ENCODE measurements at places on chromosomes 3 and 15. TPM values are rescaled to one million over a fixed set of nuclear protein-coding genes. Genes with fewer than 3 reads are reported as not detected.

GRCh38 chr15:69357773-69358771 is 56.1 kb upstream of the KIF23 start:
- DNase-seq, result no peak

- DNase-seq, result no peak
Observed at GRCh38 chr3:100891827-100892226, 101.4 kb downstream of the ABI3BP start.

The CYP19A1 gene
- 1.2 TPM for total RNA-seq

The GOLGA8R gene
- 0.82 TPM for total RNA-seq

DNA sequence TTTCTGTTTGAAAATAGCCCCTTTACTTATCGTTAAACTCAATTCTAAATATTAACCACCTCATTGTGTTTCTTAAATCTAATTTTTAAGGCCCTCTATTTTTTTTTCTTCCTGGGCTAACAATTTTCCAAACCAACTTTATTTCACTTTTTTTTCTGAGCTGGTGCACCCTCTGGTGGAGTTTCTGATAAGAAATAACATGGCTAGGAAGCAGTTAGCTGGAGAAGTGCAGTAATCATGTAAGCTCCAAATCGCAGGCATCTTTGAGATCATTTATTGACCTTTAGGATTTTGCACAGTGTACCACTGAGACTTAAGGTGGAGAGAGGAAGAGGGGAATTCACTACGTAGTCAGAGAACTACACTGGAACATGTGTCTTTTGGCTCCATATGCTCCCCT is 6.4 kb downstream of the TMEM207 start:
- no peak for DNase-seq

GRCh38 chr15:28106294-28107110 is 7.4 kb upstream of the OCA2 start:
- DNase-seq, result peak; percentile 48

DNA sequence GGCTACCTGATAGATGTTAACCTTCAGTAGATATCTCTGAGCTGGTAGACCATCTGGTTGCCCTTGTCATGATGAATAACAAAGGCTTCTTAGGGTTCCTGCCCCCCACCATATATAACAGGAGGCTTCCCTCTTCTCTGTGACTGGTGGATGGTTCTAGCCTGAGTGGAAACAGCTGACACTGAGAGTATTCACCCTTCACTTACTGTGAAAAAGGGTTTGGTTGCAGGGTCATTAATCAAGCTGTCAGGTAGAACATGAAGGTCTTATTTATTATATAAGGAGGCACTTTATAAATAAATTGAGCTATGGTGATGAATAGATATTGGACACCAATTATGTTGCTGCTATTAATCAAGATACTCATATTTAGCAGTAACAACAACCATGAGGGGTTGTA is 58.6 kb downstream of the CACNA2D3 start:
- no peak for DNase-seq

DNA sequence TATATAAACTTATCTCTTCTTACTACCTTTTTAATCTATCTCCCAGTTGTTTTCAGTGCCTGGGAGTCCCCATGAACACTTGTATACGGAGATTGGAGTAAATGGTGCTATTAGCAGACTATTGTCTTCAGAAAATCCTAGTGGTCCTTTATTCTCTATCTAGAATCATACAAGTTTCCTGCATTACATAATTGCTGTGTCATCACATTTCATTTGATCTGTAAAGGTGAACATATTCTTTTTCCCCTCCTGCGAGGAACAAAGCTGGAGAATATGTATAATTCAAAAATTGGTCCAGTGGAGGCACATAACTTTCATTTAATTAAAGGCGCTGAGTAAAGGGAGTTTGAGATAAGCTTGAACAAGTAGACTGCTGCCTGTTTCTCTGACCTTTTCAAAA is 324.8 kb downstream of the FEZF2 start:
- DNase-seq, result no peak

The UPK1B gene
- total RNA-seq, result not detected

The AGBL1 gene
- 1.2 TPM for total RNA-seq

- no peak for DNase-seq
Observed at GRCh38 chr3:141112686-141113297, 61.6 kb downstream of the SPSB4 start.

DNA sequence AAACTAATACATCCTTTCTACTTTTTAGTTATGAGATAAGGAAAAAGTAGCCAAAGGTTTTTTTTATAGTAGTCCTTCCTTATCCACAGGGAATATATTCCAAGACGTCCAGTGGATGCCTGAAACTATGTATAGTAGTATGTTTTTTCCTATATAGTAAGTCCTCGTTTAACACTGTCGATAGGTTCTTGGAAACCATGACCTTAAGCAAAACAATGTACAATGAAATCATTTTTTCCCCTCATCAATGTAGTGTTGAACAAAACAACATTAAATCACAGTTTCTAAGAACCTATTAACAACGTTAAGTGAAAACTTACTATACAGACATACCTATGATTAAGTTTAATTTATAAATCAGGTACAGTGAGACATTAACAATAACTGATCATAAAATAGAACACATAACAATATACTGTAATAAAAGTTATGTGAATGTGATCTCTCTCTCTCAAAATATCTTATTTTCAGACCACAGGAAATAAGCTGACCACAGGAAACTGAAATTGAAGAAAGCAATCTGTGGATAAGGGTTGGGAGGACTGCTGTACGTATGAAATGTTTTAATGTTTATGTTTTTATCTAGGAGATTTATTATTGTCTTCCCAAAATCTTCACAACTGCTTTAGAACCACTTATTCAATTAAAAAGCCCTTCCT is 20.6 kb downstream of the COPS2 start:
- no peak for DNase-seq

- no peak for DNase-seq
Observed at GRCh38 chr15:33138000-33138399, 56.5 kb downstream of the FMN1 start.

DNA sequence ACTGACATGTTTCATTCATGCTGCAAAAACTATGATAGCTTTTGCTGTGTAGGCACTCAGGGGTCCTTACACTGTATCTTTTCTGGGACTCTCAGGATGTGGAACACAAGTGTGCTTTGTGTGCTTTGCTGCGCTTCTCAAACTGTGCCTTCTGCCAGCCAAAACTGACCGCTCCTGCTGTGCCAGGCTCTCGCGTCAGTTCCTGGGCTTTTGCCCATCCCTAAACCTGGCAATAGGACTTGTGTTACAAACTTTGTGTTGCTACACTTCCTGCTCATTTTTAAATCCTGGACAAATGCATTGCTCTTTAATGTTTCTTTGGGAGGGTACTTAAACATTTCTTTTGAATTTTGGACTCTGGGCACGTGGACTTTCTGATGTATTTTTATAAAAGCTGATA is 60.3 kb downstream of the DIPK2A start:
- peak; percentile 12 for DNase-seq

DNA sequence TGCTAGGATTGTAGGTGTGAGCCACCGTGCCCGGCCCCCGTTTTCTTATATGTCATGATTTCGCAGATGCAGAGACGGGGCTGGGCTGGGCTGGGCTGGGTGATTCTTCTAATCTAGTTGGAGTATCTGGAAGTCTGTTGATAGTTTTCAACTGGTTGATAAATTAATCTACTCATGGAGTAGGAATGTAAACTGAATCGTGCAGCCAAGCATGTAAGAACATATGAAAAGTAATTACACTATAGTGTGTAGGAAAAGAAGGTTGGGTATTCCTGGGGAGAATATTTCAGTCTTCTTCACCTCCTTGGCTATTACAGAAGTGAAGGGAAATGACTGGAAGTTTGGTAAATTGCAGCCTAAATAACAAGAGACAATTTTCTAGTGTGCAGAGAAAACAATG is 82.6 kb upstream of the MAGI1 start:
- no peak for DNase-seq

The SNX22 gene
- total RNA-seq, result 7.7 TPM

DNA sequence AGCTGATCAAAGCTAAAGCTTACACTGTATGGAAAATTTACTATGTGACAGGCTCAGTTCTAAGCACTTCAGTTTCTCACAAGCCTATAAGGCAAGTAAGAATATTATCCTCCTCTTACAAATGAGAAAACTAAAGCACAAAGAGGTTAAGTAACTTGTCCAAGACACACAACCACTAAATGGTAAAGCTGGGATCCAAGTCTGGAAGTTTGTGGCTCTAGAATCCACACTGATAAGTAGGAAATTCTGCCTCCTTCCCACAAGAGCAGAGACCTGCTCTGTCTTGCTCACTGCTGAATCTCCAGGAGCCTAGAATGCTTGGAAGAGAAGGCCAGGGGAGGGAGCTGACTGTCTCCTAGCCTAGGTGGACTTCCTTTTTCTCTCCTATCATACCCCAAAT is 60.6 kb downstream of the MAGI1 start:
- DNase-seq, result no peak

- no peak for DNase-seq
Observed at GRCh38 chr15:25871403-25871802, 8.3 kb upstream of the ATP10A start.

- DNase-seq, result no peak
Observed at GRCh38 chr3:16370872-16371740, 106.1 kb downstream of the OXNAD1 start.

The TCTA gene
- 11.0 TPM for total RNA-seq

- DNase-seq, result no peak
Observed at GRCh38 chr15:68408971-68409370, 23.0 kb downstream of the ITGA11 start.

GRCh38 chr15:92655178-92655995 is at the start of gene FAM174B:
FAM174B (minus strand) TSS chr15:92655775.
- peak; percentile 62 for DNase-seq

GRCh38 chr3:52887166-52887565 is 10.2 kb downstream of the STIMATE start:
- DNase-seq, result no peak

GRCh38 chr3:97636465-97636864 is 128.1 kb upstream of the ARL6 start:
- DNase-seq, result no peak

DNA sequence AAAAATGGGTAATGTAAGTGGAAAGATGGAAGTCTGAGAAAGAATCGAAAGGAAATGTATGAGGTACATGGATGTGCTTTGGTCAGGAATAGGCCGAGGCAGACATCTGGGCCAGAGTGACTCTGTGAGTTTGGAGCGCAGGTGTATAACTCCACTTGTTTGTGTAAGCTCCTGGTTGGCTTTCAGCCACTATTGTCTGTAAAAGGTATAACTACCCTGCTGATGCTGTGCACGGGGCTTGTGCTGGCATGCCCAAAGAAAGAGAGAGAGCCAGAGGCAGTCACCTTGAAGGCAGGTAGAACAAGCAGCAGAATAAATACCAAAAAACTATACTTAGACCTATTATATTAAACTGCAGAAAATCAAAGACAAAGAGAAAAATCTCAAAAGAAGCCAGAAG is 32.7 kb upstream of the CD96 start:
- DNase-seq, result no peak

The PIGX gene
- 59.9 TPM for total RNA-seq

The CACNA2D3 gene
- total RNA-seq, result 30.6 TPM

DNA sequence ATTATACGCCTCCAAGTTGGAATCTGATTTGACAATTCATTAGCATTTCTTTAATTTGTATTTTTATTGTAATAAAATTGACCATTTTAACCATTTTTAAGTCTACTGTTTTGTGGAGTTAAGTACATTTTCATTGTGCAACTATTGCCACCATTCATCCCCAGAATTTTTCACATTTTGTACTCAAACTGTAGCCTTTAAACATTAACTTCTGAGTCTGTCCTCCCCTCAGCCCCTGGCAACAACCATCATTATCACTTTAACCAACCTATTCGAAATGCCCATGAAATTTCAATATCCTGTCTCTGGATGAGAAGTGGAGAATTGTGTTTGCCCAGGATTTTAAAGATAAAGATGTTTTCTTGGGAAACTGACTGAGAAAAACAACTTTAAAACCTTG is 27.7 kb downstream of the IL1RAP start:
- DNase-seq, result no peak

DNA sequence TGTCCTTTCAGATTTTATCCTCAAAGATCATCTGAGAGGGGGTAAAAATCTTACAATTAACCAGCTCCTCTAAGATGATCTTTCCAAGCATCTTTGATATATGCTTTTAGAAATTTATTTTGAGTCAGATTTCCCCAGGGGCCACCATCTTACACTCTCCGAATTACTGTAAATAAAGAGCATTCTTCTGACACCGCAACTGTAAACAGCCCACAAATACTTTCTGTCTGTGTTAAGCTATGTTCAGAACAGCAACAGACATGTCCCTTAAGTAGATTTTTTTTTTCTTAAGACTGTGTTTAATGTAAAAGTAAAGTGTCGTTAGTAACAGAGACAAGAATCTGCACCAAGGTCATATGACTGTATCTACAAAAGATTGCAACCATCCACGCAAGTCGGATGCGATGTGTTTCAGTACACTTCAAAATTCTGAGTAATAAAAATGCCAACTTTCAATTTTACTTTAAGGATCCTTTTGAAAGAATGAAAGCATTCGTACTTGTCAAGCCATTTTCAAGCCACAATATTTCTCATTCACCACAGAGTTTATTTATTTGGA is 159.0 kb upstream of the KCNH8 start:
- no peak for DNase-seq

DNA sequence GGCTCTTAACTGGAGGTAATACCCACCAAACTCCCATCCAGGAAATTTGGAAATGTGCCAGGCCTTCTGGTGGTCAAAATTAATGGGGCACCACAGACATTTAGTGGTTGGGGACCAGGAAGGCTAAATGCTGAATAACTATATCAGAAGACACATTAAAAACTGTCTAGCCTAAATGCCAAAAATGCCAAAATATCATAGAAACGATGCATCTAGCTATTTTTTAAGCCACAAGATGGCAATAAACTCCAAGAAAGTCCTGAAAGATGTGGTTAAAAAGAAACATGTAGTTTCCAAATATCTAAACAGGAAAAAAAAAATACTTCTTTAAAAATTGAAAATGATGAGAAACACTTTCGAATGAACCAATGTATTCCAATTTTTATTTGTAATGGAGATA is 19.9 kb downstream of the CCDC14 start:
- no peak for DNase-seq

DNA sequence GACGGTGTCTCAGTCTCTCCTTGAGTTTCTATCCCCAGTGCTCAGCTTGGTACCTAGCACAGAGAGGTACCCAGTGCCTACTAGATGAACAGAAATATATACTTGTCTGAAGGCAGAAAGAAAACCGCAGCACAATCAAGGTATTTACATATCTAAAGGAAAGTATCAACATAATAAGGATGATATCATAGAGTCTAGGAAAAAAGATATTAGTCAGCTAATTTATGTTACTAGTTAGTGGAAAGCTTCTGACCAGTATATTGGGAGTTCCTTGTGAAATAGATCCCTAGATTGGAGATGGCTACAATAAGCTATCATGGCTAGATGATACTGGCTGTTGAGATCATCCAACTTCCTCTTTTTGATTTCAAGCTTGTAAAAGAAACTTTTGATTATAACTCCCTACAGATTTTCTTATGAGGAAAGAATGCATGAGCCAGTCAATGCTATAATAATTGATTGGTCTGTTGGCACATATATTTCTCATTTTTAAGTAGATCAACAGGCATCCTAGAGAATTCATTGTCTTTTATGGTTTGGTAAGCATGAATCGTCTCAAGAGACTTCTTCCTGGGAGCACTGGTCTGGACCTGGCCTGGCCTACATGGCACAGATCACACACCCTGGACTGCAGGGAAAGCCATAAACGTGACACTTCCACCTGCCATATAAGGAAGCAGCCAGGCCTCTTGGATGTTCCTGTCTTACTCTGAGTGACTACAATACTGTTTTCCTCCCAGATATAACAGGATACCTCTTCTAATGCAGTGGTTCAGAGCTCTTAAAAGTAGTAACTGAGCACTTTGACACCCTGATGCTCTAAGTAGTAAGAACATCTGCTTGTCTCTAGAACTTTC is 60.7 kb downstream of the IMPG2 start:
- no peak for DNase-seq

The DLEC1 gene
- total RNA-seq, result 0.41 TPM

The KIF23 gene
- total RNA-seq, result 6.5 TPM

The CP gene
- total RNA-seq, result not detected

GRCh38 chr3:30141178-30141581 is 465.2 kb upstream of the TGFBR2 start:
- DNase-seq, result no peak

All from frontal cortex (tissue), 4 donors.